Adrenal gland (tissue), 19 donors: ENCODE measurements at places on chromosomes 2 and 18. TPM values are rescaled to one million over a fixed set of nuclear protein-coding genes. Genes with fewer than 3 reads are reported as not detected.
A peak's percentile ranks its signal among the peaks of the same experiment; 100 is the strongest.

IL36RN gene
- polyA plus RNA-seq, result not detected

STPG4 gene
- not detected for polyA plus RNA-seq

- no peak for DNase-seq
- H3K4me3 ChIP-seq, result no peak overlapping the region
- no peaks in the 10 kb centered on the region for H3K36me3 ChIP-seq
These were observed 213.3 kb downstream of the FAM210A start for GRCh38 chr18:13513021-13513420.

DNA sequence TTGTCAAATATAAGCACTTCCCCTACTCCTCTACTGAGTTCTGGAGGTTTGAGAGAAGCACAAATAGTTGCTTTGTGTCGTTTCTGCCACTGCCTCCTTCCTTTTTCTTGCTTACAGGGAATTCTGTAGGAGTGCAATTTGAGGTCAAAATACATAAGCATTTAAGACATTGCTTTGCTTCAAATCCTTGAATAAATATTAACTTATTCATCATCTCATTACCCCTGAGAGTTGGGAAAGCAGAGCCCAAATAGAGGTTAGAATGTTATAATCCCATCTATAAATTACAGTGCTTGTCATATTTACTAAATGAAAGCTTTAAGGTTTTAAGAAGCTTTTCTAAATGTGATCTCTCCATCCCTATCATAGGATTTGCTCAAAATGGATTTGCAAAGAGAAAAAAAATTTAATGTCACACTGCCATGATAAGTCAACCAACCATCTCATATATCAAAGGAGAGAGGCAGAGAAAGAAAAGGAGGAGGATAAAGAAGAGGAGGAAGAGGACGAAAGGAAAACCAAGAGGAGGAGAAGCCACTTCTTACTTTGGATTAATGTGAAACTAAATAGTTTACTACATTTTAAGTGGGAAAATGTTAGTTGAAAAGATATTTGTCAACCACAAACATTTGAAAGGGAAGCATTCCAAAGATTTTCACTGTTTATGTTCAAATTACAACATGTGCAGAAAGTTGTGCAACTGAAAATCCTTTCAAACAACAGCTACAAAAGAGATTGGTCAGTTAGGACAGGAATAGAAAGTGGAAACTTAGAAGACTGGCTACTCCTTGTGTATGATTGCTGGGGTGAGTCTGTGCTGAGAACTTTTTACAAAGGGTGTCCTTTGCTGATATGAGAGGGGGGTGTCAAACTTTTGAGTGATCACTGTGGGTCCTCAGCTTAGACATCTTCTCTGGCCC, 277.3 kb upstream of the FN1 start:
- no peaks in the 10 kb centered on the region for H3K36me3 ChIP-seq
- H3K27ac ChIP-seq, result no peak overlapping the region
- H3K27me3 ChIP-seq, result no peaks in the 10 kb centered on the region
- no peak for DNase-seq

DAPL1 gene
- polyA plus RNA-seq, result 177 TPM

DNA sequence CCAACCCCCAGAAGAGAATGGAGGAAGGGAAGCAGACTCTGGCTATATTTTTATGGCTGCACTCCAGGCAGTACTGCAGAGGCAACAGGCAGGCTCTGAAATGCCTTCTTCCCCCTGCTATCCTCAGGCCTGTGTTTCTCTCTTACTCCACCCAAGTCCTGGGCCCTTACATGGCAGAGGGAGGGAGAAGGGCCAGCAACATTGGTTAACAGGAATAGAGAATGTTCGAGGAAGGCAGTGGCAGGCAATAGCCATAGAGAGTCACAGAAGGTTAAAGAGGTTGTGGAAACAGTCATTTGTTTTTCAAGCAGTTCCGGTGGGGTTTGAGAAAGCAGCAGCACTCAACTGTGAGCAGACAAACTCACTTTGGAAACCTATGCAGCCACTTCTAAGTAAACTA, 15.1 kb upstream of the DARS1 start:
- H3K27me3 ChIP-seq, result no peaks in the 10 kb centered on the region
- no peak overlapping the region for H3K4me3 ChIP-seq
- no peak for DNase-seq
- H3K36me3 ChIP-seq, result no peaks in the 10 kb centered on the region
- no peak overlapping the region for H3K27ac ChIP-seq
- no peaks in the 10 kb centered on the region for H3K4me1 ChIP-seq

DNA sequence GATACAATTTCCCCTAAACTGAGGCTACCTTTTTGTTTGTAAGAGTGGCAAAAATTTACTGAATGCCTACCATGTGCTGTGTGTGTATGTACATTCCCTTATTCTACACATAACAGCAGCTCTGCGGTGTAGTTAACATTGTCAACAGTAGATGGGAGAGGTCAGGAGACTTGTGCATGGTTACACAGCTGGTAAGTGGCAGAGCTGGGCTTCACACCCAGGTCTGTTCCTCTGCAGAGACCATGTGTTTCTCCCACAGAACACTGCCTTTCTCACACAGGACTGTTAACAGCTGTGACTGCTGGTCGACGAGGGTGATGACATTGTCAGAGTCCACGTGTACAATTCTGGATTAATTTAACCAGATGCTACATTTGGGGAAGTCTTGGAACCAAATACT, 49.1 kb downstream of the EML6 start:
- DNase-seq, result no peak
- no peaks in the 10 kb centered on the region for H3K27me3 ChIP-seq
- no peak overlapping the region for H3K27ac ChIP-seq
- peaks cover 9% of the 10 kb centered on the region for H3K4me1 ChIP-seq
- H3K4me3 ChIP-seq, result no peak overlapping the region

- H3K4me3 ChIP-seq, result no peak overlapping the region
- no peaks in the 10 kb centered on the region for H3K27me3 ChIP-seq
- no peaks in the 10 kb centered on the region for H3K4me1 ChIP-seq
- no peaks in the 10 kb centered on the region for H3K36me3 ChIP-seq
- DNase-seq, result no peak
These were observed 65.4 kb downstream of the CCDC85A start for GRCh38 chr2:56248965-56249742.

DNA sequence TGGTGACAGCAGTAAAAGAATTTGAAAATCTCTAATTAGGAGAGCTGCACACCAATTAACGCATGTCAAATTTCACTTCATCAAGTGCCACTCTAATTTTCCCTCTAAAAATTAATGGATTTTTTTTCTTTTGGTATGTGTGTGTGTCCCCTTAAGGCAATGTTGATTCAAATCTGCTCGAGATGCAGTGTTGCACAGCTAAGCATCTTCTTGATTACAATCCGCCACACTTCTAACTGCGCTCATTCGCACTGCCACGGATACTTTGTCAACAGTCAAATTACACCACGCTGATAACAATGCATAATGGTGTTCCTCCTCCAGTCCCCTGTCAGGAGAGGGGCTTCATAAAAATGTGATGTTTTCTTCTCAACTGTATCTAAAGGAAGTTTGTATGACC, 261.4 kb downstream of the MEIS1 start:
- peaks cover 22% of the 10 kb centered on the region for H3K4me1 ChIP-seq
- H3K36me3 ChIP-seq, result no peaks in the 10 kb centered on the region
- H3K4me3 ChIP-seq, result peak overlapping the region; percentile 31

DNA sequence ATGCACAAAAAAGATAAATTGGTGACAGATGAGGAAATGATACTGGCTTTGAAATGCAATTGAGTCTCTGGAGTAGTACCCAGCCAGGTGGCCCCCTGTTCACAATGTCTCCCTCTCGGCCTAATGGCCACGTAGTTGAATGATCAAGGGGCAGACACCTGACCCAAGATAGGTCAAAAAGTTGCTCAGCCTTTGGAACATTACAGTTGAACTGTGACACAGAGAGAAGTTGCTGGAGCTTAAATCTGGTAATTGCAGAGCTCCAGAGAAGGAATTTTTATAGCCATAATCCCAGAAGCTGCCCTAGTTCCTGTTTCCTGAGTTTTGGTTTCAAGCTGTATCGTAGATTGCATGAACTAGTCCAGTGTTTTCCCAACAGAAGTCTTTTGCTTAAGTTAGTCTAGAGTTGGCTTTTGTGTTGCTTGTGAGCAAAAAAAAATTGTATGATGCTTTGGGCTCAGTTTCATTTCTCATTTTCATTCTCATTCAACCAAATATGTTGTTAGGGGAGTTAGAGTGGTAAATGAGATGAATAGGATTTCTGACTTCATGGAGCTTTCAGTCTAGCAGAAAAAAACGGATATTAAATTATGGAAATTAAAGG, 117.9 kb downstream of the CSRNP3 start:
- H3K27me3 ChIP-seq, result no peaks in the 10 kb centered on the region
- no peaks in the 10 kb centered on the region for H3K36me3 ChIP-seq
- DNase-seq, result no peak
- H3K4me3 ChIP-seq, result no peak overlapping the region
- H3K27ac ChIP-seq, result no peak overlapping the region

DNA sequence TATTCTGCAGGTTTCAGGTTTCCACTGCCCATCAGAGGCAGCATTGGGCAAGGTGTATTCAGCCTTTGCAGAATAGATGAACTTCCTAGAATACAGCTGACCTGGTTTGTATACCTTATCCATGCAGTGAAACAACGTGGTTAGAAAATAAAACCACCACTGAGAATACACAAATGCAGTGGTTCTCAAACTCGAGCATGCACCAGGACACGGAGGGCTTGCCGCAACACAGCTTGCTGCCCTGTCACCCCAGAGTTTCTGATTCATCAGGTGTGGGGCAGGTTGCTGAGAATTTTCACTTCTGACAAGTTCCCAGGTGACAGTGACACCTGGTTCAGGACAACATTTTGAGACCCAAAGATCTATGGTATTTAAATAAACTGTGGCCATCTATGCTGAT, 23.4 kb upstream of the C1D start:
- H3K27me3 ChIP-seq, result no peaks in the 10 kb centered on the region
- H3K4me1 ChIP-seq, result no peaks in the 10 kb centered on the region
- H3K36me3 ChIP-seq, result no peaks in the 10 kb centered on the region
- H3K4me3 ChIP-seq, result no peak overlapping the region

- H3K36me3 ChIP-seq, result no peaks in the 10 kb centered on the region
- H3K4me1 ChIP-seq, result no peaks in the 10 kb centered on the region
- no peak for DNase-seq
- H3K4me3 ChIP-seq, result no peak overlapping the region
- H3K27me3 ChIP-seq, result no peaks in the 10 kb centered on the region
- no peak overlapping the region for H3K27ac ChIP-seq
These were observed 49.8 kb downstream of the CAB39 start for GRCh38 chr2:230762317-230762896.

- peak overlapping the region; percentile 95 for H3K27ac ChIP-seq
- H3K27me3 ChIP-seq, result no peaks in the 10 kb centered on the region
- H3K36me3 ChIP-seq, result no peaks in the 10 kb centered on the region
- no peak overlapping the region for H3K4me3 ChIP-seq
These were observed 344 bp upstream of the MRPL33 start for GRCh38 chr2:27771202-27771547.
